ENCODE measurements at places on chromosomes 3 and 15. TPM values are rescaled to one million over a fixed set of nuclear protein-coding genes. Genes with fewer than 3 reads are reported as not detected.

- DNase-seq, result no peak
These were observed 122.5 kb downstream of the CHST2 start for GRCh38 chr3:143242101-143242500.

EFHB gene
- 1.5 TPM for total RNA-seq

ATP13A5 gene
- total RNA-seq, result not detected

- DNase-seq, result no peak
These were observed 893.0 kb downstream of the ROBO2 start for GRCh38 chr3:77932926-77933325.

CATSPER2 gene
- 7.0 TPM for total RNA-seq

- DNase-seq, result no peak
These were observed 114.8 kb downstream of the WDR72 start for GRCh38 chr15:53644660-53645059.

GRCh38 chr3:64299206-64299605 lies 73.9 kb upstream of the PRICKLE2 start:
- no peak for DNase-seq

- DNase-seq, result no peak
These were observed 15.3 kb downstream of the OR4F15 start for GRCh38 chr15:101827257-101827656.
